ENCODE measurements at places on chromosomes 5 and 9. TPM values are rescaled to one million over a fixed set of nuclear protein-coding genes. Genes with fewer than 3 reads are reported as not detected.

Gene PRSS3
- 6.8 TPM for total RNA-seq

DNA sequence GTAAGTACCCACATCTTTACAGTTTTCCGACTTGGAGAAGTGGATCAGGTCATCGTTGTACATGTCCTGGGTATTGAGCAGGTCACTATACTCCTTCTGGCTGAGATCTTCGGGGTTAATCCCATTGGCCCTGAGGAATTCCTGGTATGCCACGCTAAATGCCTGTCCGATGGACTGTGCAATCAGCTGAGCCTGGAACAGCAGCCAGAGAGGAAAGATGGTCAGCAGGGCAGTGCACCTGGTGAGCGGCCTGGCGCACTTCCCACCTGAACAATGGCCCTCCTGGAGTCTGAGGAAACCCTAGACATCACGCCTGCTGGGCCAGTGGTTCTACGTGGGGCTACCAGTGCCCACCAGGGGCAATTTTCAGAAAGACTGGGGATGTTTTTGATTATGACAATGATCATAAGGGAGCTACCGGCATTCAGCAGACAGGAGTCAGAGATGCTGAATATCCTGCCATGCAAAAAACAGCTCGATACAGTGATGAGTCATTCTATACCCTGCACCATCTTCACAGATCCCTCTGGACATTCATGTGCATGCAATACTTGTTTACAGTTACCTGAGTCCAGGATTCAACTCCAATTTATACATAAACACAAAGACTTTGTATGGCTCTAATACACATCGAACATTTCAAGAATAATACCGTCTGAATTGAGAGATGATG is 127.2 kb downstream of the ENTREP1 start:
- DNase-seq: no peak

GRCh38 chr5:57410374-57411320 is 72.0 kb downstream of the ACTBL2 start:
- DNase-seq: peak; percentile 11

GRCh38 chr5:122907276-122907675 is 61.9 kb downstream of the SNX24 start:
- no peak for DNase-seq

GRCh38 chr5:151953833-151954232 is 29.2 kb upstream of the GLRA1 start:
- DNase-seq: no peak
